GM06990 (cell line): ENCODE measurements at places on chromosomes 2 and 18.

DNA sequence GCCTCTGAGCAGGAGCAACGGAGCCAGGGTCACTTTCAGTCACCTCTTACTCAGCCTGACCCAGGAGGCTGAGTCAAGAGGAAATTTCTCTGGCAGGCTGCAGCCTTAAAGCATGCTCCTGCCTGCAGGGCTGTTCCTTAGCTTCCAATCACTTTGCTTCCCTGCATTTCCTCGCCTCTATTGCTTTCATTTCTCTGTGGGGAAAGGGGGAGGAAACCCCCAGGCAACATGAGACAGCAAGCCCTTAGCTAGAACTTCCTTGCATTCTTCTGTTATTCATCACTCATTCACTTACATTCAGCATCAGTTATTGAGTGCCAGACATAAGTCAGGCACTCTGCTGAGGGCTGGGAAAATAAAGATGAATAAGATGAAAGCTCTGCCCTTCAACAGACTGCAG lies 13.0 kb downstream of the XDH start:
- no peak for DNase-seq

DNA sequence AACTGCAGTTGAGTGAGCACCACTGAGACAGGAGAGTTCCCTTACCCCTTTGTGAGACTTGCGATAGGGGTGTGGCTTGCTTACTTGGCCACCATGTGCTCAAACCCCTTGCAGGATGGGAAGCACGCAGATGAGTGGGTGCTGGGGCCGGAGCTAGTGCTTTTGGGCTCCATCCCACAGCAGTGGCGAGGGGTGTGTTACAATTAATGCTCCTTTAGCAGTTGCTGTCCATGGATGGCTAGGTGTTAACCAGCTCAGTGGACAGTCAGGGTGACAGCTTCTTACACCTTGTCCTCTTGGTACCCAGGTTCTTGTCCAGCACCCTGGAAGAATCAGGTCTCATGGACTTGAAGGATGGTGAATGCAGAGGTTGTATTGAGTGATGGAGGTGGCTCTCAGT lies 103.9 kb downstream of the SH3RF3 start:
- DNase-seq = no peak

- DNase-seq = no peak
Observed at GRCh38 chr2:218368150-218368528, 11.5 kb downstream of the CATIP start.

DNA sequence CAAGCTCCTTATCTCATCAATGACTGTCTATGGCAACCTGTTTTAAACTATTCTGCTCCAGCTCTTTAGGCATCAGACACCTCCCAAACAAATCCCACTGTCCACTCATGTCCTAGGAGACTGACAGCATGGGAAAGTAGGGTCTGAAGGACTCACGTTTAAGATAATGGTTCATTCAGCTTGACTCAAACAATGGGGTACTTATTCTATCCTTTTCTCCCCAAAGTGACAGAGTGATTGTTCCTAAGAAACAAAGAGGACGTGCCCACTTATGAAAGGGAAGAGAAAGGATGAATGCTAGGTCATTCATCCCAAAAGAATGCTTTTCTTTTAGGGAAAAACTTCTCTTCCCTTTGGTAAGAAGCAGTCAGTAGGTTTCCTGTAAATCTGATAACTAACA lies 41.9 kb downstream of the ALK start:
- no peak for DNase-seq

- DNase-seq = no peak
Observed at GRCh38 chr18:12251311-12251710, 2.9 kb upstream of the CIDEA start.

DNA sequence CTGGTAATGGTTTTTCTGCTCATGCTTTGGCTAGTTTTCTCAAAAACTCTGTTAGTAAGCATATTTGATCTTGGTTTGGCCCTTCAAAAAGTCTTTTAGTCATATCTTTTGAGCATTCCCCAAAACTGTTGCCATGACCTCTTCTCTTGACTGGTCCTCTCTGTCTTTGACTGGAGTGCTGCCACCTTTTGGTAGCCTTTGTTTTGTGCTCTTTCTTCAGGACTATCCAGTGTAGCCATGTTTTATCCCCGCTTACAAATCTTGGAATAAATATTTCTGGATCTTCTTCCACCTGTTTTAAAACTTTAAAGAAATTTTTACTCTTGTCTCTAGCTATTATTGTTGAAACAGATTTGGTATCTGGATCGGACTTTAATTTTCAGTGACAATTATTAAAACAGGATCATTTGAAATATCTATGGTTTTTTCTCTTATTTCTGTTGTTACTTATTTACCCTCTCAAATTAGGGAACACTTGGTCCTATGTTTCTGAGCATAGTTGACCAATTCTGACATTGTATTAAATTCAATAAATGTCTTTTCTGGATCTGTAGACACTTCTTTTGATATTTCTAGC lies 965 bp upstream of the ELOA2 start:
- no peak for DNase-seq

- no peak for DNase-seq
Observed at GRCh38 chr2:181563101-181563692, 93.7 kb downstream of the CERKL start.

GRCh38 chr2:117686699-117687098 lies 127.8 kb upstream of the DDX18 start:
- DNase-seq = no peak

- no peak for DNase-seq
Observed at GRCh38 chr2:239341146-239341732, 59.6 kb downstream of the HDAC4 start.

- no peak for DNase-seq
Observed at GRCh38 chr2:172403402-172403801, 24.0 kb upstream of the ITGA6 start.

DNA sequence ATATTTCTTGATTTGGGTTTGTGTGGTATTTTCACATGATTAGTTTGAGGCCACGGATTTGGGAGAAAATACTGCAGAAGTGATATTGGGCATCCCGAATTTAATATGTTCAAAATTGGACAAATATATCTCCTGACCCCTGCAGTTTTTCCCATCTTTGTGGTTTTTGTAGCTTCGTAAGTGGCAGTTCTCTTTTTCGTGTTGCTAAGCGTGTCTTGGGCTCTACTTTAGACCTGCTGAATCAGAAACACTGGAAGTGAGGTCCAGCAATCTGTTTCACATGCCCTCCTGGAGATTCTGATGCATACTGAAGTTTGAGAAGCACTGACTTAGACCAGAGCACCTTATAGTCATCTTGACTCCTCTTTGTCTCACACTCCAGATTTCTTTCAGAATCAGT lies 98.3 kb downstream of the EPB41L5 start:
- DNase-seq = no peak

DNA sequence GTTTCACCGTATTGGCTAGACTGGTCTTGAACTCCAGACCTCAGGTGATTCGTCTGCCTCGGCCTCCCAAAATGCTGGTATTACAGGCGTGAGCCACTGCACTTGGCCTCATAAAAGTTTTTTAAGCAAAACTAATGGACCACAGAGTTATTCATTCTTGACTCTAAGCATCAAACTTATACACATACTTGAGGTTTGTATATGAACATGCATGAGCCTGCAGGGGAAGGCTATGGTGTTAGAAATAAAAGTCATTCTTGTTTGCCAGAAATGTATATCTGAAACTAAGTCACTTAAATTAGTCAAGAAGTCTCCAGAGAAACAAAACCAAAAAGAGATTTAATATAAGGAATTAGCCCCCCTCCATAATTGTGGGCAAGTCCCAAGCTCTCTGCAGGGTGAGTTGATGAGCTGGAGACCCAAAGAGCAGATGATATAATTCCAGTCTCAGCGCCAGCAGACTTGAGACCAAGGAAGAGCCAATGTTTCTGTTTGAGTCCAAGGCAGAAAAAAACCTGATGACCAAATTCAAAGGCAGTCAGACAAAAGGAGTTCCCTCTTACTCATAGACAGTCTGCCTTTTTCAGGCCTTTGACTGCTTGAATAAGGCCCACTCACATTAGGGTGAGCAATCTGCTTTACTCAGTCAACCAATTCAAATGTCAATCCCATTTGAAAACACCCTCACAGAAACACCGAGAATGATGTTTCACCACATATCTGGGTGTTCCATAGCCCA lies 69.0 kb upstream of the DSG1 start:
- no peak for DNase-seq

GRCh38 chr2:210562502-210563080 lies 6.2 kb downstream of the CPS1 start:
- no peak for DNase-seq

DNA sequence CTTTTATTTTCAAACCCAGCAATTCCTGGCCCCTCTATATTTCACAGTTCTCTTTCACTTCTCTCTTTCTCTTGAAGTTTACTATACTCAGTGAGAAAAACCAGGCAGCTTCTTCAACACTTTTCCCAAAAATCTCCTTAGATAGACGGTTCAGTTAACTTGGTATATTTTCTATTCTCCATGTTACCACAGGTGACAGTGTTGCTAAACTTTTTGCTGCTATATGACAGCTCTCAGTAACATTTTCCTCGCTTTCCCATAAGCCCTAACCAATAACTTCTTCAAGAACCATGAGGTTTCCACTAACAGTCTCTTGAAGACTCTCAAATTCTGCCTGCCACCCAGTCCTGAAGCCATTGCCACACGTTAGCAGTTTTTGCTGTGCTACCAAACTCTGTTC lies 45.8 kb downstream of the CYBRD1 start:
- no peak for DNase-seq

- DNase-seq = no peak
Observed at GRCh38 chr18:30991397-30991796, 51.1 kb downstream of the DSC3 start.

DNA sequence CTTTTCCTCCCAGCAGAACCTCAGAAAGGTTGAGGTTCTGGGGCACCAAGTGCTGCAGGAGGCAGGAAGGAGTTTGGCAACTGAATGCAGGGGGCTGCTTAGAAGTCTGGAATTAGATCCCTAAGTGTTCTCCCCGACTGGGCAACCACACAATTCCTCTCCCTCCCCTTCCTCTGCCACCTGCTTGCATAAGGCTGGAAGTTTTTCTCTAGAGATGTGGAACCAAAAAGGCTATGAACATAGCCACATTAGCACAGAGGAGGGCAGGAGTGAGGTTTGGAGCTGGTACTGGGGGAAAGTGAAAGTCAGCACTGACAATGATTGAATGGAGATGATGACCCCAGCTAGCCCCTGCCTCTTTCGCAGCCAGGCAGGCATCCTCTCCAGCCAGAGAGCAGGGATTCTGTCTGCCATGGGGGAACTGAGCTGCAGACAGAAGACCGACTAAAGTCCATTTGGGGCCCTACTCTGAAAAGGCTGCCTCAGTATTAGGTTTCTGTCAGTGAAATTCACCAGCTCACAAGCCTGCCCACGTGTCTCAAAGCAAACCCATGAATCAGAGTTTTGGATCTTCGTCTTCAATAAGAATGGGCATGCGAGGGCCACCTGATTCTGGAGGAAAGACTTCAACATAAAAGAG lies 87.9 kb upstream of the ITGA6 start:
- DNase-seq = no peak

DNA sequence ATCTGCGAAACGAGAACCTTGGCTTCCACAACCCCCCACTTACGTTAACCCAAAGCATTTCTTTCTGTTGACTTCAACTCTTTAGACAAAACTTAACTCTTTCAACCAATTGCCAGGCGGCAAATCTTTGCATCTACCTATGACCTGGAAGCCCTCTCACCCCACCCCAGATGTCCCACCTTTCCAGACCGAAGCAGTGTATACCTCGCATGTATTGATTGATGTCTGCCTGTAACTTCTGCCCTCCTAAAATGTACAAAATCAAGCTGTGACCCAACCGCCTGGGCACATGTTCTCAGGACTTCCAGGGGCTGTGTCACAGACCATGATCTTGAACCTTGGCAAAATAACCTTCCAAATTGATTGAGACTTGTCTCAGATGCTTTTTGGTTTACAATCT lies 12.3 kb downstream of the AQP12B start:
- no peak for DNase-seq
